ENCODE measurements at places on chromosomes 6 and 20. TPM values are rescaled to one million over a fixed set of nuclear protein-coding genes. Genes with fewer than 3 reads are reported as not detected.

DNA sequence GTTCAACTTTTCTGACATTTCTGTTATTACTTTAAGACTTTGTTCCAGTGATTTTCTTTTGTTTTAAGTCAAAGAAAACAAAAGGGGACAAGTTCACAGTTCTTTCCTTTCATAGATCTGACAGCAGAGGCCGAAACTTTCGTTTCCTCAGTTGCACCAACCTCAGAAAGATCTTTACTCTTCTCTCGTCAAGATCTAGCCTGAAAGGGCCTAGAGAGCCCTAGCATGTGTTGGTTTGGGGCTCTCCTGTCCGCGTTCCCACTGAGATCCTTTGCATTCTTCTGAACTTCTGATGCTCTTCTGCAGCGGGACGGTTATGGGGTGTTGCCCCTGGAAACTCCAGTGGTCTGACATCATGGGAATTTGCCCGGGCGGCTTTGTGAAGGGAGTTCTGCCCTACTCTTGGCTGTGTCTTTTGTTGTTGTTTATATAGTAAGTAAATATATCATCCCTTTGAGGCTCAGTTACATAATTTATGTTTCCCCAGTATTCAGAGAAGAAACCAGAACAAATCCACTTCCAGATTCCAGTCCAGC lies 129.1 kb downstream of the SASH1 start:
- DNase-seq = no peak

DNA sequence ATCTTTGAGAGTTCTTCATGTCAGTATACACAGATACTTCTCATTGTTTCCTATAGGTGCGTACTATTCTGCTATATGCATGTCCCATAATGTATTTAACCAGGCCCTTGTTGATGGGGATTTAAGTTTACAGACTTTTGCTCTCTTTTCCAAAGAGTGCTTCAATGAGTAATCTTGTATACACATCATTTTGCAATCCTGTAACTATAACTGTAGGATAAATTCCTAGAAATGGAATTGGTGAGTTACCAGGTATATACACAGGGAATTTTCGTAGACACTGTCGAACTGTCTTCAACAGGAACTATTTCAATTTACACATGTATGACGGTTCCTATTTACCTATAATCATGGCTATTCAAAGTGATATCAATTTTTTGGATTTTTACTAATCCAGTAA lies 15.2 kb upstream of the SNRPC start:
- no peak for DNase-seq

DNA sequence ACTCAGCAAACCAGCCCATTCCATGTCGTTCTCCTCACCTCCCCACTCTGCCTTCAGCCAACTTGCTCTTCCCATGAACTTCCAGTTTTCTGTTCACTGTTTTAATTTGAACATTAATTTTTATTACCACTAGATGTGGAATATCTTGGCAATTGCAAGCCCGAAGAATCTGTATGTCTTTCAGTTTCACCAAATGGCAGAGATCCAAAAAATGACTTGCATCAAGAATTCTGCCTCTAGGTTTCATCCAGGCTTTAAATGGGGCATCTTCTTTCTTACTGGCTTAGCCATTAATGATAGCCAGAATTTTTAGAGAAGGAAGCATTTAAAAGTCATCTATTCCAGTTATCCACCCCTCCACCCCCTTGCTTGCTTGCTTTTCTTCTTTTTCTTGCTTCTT lies 39.0 kb downstream of the CAP2 start:
- DNase-seq = no peak

GRCh38 chr6:163369141-163369540 lies 45.4 kb upstream of the QKI start:
- no peak for DNase-seq

DNA sequence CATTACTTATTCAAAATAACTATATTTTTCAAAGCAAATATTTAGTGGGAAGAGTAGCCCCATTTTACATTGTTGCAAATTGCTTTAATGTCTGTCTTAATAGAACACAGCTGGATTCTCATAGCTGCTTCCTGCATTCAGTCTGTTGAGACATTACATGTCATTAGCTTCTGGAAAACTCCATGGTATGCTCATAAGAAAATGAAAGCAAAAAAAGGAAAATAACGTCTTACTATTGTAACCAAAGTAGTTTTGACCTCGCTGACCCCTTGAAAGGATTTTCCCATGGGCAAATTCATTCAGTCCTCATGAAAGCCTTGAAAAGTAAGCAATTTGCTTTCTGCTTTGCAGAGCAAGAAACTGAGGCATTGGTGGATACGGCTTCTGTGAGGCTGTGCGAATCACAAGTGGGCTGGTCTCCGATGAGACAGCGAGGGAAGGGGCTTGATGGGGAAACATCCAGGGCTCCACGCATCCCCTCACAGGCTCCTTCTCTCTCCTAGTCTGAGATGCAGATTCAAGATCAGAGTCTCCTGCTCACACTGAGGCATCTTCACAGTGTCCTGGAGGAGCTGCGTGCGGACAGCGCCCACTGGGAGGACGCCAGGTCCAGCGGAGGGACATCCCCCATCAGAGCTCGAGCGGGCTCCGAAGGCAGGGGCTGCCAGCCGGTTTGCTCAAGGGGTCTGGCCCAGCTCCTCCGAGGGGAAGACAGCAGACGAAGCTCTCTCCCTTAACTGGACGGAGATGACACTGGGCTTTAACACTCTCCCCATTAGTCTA lies 3.3 kb downstream of the C20orf202 start:
- no peak for DNase-seq

GRCh38 chr6:162798546-162799266 lies 70.9 kb downstream of the PACRG start:
- DNase-seq = no peak

DNA sequence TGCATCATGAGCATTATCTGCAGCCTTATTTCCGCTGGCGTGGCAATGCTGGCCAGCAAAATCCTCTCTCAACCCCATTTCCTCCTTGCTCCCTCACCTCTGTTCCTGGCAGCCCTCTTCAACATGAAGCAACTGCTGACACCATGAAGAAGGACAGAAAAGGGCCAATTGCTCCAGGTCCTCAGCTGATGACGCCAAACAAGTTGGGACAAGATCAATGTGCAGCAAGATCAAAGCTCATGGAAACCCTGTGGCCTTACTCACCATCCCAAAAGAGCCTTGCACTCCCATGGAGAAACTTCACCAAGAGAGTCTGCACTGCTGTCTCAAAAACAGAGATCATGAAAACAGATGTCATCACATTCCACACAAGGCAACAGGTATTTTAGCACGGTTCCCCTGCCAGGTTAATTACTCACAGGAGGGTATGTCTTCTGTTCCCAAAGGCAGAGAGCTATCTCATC lies 7.4 kb downstream of the GFOD1 start:
- DNase-seq = no peak

DNA sequence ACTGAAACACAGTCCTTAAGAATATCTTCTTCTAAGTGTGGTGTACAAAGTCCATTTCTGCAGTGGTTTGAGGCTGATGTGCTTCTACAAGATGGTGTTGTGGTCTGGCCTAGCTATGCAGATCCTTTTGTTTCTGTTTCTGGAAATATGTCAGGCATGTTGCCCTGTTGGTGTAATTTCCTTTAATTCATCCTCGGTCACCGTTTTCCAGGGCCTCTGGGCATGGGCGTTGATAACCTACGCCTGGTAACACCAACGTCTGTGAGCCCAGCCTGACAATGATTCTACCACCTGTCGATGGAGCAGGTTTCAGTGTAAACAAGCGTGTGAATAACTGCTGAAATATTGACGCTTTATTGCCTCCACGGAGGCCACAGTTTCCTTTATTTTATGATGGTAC lies 33.3 kb upstream of the AFDN start:
- no peak for DNase-seq

- no peak for DNase-seq
Measured at GRCh38 chr20:55597526-55597925, 407.8 kb downstream of the CBLN4 start.

DNA sequence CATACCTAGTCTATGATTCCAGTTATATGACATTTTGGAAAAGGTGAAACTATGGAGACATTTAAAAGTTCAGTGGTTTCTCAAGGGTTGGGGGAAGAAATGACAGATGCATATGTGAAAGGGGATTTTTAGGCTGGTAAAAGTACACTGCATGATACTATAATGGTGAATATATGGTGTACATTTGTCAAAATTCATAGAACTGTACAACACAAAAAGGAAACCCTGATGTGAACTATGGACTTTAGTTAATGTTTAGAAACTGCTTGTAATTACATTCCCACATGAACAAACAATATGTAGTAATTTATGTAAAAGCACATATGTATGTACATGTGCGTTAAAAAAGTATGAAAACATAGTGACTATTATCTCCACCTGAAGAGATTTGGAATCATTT lies 907.3 kb upstream of the CITED2 start:
- no peak for DNase-seq

DNA sequence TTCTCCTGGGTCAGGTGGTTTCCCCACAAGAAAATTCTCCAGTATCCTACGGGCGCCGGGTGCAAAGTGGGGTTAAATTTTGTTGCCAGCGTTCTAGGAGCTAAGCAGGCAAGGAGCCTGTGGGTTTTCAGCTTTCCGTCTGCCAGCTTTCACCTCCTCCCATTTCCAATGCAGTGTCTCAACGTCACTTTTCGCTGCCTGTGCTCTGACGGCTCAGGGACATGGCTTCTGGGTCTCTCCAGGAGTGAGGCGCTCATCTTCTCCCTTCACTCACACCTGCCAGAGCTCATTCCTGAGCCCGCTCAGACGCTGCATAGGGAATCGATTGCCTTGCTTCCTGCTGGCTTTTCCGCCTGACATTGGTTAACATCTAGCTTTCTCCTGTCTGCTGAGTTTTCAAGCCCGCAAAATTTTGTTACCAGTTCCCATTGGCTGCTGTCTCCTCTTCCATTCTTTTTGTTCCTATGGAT lies 7.3 kb upstream of the NAA20 start:
- DNase-seq = no peak

- no peak for DNase-seq
Measured at GRCh38 chr20:61161726-61162390, 90.2 kb upstream of the CDH4 start.

GRCh38 chr6:52286798-52287432 lies 2.4 kb upstream of the MCM3 start:
- peak; percentile 61 for DNase-seq

- DNase-seq = no peak
Measured at GRCh38 chr20:25496968-25497401, 88.3 kb downstream of the NINL start.

DNA sequence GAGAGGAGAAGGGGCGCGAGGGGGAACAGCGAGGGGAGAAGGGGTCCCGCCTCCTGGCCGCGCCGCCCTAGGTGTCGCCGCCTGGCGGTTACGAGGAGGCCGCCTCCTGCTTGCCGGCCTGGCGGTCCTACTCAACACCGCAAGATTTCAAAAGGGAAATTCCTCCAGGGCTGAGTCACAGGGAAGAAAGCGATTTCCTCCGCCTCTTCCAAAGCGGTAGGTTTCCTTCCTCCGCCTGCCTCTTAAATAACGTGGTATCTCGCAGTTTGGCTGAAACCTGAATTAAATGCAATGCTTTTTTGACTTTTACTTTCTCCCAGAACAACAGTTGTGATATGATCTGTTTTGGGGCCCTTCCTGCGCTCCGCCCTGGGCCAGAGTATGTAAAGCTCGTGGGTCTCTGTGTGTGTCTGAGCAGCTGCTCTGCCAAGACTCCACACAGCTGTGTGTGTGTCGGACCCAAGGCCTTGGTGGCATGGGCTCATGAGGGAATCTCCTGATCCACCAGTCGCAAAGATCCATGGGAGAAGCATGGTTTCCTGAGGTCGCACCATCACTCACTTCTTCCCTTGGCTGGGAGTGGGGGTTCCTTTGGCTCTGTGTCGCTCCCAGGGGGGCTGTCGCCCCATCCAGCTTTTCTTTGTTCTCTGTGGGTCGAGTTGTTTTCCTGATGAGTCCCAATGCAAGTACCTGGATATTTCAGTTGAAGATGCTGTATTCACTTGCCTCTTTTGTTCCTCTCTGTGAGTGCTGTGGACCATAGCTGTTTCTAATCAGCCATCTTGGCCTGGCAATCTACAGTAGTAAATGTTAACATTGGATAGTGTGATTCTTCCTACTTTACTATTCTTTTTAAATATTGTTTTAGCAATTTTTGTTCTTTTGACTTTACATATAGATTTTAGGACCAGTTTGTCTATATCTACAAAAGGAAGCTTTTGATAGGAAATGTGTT lies 31.6 kb upstream of the NOTCH4 start:
- DNase-seq = peak; percentile 68

DNA sequence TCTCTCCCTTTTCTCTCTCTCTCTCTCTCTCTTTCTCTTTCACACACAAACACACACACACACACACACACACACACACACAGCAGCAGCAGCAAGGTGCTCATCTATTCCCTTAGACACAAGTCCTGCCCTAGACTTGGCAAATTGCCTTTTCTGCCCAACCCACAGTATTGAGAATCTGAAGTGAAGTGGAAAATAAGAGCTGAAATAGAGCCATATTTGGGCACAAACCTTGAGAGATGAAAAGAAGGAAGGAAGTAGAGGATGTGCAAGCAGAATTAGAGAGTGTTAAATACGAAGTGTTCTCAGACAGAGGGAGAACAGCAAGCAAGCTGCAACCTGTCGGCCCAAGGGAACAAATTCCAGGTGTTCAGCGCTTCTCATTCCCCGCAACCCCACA lies 557.5 kb upstream of the NOX3 start:
- no peak for DNase-seq

DNA sequence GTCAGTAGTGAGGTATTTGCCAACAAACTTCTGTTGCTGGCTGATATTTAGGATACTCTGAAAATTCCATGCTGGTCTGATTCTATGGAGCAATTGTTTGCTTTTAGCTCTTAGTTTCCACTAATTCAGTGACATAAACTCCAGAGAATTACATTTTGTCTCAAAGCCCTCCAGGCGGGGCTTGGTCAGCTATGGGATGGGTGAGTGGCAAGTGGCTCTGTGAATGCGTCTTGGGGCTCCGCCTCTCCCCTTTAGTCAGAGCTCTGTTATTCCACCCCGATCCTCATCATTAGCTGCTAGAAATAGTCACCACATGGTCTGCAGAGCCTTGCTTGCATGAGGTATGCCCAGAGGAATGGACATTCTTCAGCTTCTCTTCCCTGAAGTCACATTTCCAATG lies 540.6 kb downstream of the QKI start:
- DNase-seq = no peak

- no peak for DNase-seq
Measured at GRCh38 chr20:19601126-19601810, 156.8 kb upstream of the RIN2 start.

- no peak for DNase-seq
Measured at GRCh38 chr6:105263685-105264610, 84.1 kb upstream of the POPDC3 start.

DNA sequence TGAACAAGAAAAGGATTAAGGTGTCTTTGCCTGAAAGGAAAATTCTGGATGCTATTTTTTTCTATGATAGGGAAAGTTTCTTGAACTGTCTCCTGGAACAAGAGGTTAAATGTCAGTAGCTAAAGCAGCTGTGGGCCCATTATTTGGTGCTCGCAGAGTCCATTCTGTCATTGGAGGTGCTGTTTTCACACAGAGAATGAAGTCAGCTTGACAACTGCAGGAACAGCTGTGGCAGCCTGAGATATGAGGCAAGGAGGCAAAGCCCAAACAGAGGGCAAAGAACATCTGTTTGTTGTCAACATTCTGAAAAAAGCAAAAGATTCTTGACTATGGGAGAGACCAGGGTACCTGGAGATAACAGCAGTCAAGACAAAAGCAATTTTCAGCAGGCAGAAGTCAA lies 548.2 kb downstream of the KIF16B start:
- DNase-seq = no peak

The RSPH9 gene
- total RNA-seq = not detected

The TPX2 gene
- 111 TPM for total RNA-seq

The SNAP91 gene
- not detected for total RNA-seq

The FILIP1 gene
- total RNA-seq = not detected

The SLC26A8 gene
- not detected for total RNA-seq

The PLEKHG1 gene
- total RNA-seq = 3.8 TPM

The CTAGE9 gene
- not detected for total RNA-seq

The NEURL2 gene
- total RNA-seq = 3.9 TPM

The WDR46 gene
- 50.0 TPM for total RNA-seq

The TRIM40 gene
- not detected for total RNA-seq

The AHCY gene
- 51.8 TPM for total RNA-seq

The HLA-DQA1 gene
- 3.9 TPM for total RNA-seq
